A549 treated with CORT108297 at 1 μM for 4 hours (cell line): ENCODE measurements at places on chromosomes 7 and 10. TPM values are rescaled to one million over a fixed set of nuclear protein-coding genes. Genes with fewer than 3 reads are reported as not detected.

SLC13A4 gene
- total RNA-seq, result not detected in 5 replicates

OR2A42 gene
- not detected in 5 replicates for total RNA-seq

SLC39A12 gene
- not detected in 5 replicates for total RNA-seq

NPY4R2 gene
- 18.0 to 34.7 TPM (median 31.2 TPM) in 5 replicates for total RNA-seq
